CD4-positive, alpha-beta T cell treated with Interleukin-15 for 1 hour (primary cell): ENCODE measurements at places on chromosomes 4 and X.
A peak's percentile ranks its signal among the peaks of the same experiment; 100 is the strongest.

- no peak for DNase-seq
Observed at GRCh38 chr4:76606645-76607265, 171.7 kb downstream of the SHROOM3 start.

DNA sequence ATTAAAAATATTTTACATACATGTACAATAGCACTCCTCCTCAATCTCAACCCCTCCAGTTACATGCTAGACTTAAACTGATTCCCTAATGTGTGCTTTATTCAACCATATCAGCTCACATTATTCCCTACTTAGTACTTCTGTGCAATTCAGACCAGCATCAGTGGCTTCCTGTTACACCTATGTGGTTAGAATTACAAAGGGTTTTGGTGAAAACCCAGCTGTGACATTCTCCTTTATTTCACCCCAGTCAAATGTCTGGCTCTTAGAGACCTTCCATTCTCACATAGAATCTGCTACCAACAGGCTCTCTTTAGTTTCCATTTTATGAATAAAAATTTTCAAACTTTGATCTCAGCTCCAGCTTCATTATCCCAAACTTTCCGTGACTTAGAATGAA, 85.2 kb upstream of the SLC7A11 start:
- no peak for DNase-seq

DNA sequence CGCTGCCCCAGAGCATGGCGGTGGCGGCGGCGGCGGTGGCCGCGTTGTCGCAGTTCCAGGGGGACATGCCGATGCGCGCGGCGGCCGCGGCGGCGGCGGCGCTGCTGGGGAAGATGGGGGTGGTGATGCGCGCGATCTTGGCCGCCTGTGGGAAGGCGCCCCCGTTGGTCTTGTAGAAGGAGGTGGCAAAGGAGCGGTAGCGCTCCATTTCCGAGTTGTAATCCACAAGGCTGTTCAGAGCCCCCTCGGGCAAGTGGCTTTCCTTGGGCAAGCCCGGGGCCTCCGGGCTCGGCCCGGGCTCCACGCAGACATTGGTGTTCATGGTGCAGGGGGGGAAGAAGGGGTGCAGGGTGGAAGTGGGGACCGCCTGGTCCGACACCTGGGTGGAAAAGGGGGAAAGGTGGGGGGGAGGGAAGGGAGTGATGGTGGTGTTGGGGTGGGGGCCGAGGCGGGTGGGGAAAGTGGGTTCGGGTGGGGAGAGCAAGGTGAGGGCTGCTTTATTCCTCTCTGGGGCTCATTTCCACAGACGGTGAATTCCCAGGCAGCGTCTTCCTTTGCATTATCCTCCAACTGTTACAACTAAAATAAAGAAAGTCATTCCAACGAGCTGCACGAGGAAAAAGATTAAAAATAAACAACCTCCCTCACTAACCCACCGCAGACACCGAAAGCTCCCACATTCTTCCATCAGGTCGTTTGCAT, 3.1 kb downstream of the CXXC4 start:
- peak; percentile 25 for DNase-seq

GRCh38 chr4:183722731-183723560, 63.9 kb downstream of the TRAPPC11 start:
- peak; percentile 39 for DNase-seq

DNA sequence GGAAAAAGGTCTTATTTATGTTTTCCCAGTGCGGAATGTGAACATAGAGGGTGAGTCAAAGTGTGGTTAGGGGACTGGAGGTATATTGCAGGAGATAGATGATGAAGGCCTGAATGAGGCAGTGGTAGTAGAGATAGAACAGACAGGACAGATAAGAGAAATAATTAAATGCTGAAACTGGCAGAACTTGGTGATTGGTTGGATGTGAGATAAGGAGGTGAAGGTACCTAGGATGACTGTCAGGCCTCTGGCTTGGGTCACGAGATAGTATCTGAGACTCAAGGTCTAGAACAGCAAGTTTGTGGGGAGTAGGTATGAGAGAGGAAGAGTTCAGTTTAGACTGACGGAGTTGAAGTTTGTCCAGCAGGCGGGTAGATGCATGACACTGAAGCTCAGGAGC, 3.5 kb downstream of the MND1 start:
- DNase-seq, result no peak

DNA sequence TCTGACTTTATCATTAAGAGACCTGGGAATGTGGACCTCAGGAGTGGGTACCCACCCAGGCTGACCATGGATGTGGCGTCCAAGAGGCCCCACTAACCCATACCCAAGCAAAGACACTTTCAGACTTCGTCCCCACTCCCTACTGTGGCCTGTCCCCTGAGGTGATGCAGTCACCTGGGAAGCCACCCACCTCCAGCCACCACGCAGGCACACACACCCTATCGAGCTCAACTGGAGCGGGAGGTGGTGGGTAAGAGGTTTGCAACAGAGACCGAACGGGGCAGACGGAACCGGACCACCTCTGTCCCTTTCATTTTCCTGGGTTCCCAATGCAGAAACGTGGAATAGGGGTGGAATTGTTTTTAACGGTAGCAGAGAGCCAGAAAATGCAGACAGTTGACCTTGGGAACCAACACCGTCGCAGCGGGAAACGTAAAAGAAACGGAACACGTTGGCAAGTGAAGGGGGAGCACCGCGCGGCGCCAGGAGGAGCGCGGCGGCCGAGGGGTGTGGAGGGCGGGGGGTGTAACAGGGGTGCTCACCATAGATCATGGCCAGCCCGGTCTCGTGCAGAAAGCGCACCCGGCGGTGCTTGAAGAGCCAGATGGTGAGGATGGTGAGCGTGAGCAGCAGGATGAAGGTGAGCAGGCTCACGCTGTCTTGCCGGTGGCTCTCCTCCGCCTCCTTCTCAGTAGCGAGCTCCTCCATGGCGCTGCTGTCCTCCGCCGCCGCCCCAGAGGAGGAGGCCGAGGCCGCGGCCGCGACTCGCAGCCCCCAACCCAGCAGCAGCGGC, 559 bp downstream of the SLC9A7 start:
- DNase-seq, result peak; percentile 18

DNA sequence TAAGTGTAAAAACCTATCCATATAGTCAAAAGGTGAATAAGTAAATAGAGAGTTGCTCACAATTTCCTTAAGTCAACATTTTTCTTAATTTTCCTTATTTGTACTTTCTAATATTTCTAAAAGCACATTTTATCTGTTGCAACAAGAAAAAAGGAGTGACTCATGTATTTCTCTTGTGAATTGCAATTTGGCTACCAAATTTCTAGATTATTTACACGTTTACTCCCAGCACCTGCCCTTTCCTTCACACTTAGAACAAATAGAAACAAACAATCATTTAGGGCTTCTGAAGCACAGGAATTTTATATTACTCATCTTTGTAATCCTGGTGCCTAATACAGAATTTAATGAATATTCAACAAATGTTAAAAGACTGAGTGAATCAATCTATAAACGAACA, 22.2 kb downstream of the BTC start:
- DNase-seq, result no peak

DNA sequence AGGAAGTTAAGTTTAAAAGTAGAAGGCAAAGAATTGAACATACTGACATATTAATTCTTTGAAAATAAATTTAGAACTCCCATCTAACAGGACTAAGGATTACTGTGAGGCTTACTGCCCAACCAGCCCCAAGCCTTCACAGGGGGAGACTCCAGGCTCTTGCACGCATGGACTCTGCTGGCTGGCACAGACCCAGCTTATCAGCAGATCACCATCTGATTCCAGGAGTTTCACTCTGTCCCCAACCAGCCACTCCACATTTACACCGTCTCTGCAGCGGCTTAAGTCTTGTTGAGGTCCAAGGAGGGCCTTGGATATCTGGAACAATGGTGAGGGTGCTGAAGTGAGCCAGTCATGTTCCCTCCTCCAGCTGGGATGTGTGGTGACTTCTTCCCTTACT, 16.4 kb upstream of the OTUD4 start:
- no peak for DNase-seq

- DNase-seq, result no peak
Observed at GRCh38 chr4:181578911-181579310, 664.3 kb upstream of the TENM3 start.

DNA sequence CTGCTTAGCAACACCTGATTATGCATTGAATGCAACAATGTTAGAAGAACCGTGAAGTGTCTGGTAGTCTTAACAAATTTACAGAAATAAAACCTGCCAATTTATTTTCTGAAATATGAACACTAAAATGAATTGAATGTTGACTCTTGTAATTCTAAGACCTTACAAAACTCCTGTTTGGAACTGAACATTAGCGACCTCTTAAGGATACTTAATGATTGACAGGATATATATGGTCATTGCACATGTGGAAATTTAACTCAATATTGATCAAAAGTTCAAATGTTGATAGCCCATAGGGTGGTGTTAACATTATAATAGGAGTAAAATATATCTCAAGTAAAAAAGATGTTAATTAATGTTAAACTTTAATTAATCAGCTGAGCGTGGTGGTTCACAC, 79.1 kb downstream of the TECRL start:
- DNase-seq, result no peak

DNA sequence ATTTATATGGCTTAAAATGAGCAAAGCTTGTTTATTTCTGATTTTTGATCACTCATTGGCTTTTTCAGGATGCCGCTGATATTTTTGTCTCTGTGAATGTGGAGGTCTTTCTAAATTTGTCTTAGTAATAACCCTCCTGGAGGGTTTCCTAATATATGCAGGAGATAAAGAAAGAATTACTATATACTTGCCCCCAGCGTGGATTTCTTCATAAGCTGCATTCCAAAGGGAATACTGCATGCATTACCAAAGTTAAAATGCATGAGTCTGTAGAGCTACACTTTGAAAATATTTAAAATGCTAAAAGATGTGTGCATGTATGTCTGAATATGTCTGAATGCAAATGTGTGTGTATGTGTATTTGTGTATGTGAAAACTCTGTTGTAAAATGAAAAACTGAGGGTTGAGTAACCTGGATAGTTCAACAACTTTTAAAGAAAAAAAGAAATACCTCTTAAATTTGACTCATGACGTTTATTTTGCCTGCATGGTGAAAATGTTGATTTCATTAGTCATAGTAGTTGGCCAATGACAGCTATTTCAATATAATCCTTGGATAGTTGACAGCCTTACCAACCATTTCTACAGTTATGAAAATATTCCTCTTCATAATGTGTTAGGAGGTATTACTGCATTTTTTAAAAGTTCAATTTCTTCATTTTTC, 113.2 kb upstream of the ZNF827 start:
- DNase-seq, result no peak

GRCh38 chr4:17336524-17336961, 175.3 kb downstream of the QDPR start:
- peak; percentile 77 for DNase-seq

GRCh38 chr4:143421609-143422008, 84.9 kb downstream of the GAB1 start:
- no peak for DNase-seq

- DNase-seq, result no peak
Observed at GRCh38 chr4:130705023-130705422, 1609.1 kb downstream of the C4orf33 start.

DNA sequence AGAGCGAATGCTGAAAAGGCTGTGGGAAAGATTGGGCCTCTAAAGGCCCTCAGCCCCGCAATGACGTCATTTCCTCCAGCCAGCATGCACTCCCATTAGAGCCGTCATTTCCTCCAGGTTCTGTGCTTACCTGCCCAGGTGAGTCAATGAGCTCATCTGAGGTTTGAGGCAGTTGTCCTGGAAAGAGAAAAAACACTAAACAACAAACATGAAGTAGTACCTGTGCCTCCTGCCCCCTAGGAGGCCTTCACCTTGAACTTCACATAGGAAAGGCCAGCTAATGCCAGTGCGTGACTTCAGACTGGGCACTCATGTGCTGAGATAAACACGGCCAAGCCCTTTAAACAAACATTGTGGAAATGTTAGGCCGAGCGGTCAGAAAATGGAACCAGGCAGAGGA, 55.9 kb downstream of the FHDC1 start:
- no peak for DNase-seq

DNA sequence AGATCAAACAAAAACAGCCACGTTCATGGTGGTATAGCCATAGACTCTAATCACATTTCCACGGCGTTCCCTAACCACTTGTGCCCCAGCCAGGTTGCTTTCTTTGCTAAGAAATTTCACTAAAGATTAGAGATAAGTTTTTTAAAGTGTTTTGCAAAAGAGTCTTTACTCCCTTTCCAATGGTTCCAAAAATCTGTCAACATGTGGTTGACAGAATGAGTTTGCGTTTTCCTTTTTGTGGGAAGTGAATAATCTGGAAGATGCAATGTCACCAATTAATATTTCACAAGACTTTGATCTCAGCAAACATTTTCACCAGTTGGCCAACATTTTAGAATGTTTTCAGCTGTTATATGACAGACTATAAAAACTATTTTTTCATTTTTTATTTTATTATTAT, 35.3 kb downstream of the CXCL1 start:
- no peak for DNase-seq

- DNase-seq, result no peak
Observed at GRCh38 chrX:80876877-80877276, 67.2 kb upstream of the BRWD3 start.

DNA sequence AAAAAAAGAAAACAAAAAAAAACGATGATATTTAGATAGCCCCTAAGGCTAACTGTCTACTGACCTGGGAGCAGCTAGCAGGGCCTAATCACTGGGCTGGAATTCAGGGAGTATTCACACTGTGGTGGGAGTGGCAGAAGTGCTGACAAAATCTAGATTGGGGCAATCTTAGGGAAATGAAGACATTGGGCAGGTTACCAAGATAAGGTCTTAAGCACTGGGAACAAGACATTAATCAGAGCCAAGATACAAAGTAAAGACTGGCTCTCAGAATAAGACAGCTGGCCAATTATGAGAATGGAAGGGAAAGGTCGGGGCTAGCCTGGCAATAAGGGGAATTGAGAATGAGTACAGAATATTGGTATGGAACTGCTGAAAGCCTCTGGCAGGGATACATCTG, 100.2 kb upstream of the GRIA3 start:
- DNase-seq, result no peak

GRCh38 chrX:30414144-30414543, 105.0 kb upstream of the NR0B1 start:
- no peak for DNase-seq

DNA sequence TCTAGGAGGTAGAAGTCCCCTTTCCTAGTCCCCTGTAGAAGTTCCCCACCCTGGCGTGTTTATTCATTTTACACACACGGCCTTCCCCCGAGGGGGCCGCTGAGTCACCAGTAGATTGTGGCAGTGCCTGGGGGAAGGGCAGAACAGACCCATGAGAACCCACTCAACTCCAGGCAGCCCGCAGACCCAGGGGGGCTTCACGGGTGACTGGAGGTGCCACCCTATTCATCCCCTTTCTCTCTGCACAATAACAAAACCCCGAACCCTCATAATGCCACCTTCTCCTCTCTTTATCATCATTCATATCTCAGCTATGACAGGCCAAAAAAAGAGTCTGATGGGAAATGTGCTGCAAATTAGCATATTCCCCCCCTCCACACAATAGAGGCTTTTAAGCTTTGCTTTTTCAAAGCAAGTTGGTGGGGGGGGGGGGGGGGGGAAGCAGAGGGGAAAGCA, 20.4 kb upstream of the GPM6B start:
- DNase-seq, result no peak

GRCh38 chr4:15502384-15502783, 32.7 kb downstream of the CC2D2A start:
- no peak for DNase-seq
